ENCODE measurements at places on chromosomes 2 and 18.

GRCh38 chr2:216206821-216207220 is 97.7 kb downstream of the XRCC5 start:
- no peak for DNase-seq

DNA sequence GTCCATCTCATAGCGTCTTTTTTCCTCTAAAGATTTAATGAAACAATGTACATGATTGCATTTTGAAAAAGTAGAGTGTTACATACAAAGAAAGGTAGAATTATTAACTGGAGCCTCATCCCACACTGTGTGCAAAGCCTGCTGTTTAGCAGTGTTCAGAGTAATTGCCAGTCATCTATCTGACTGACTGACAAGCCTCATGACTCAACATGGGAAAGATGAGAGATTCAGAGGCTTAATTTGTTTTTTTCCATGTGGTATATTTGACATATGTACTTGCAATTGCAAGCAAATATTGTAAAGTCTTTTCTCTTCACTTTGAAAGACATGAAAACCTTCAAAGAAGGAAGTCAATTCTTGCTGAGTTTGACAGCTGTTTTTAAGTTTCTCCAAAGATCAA is 14.7 kb downstream of the PCARE start:
- no peak for DNase-seq

DNA sequence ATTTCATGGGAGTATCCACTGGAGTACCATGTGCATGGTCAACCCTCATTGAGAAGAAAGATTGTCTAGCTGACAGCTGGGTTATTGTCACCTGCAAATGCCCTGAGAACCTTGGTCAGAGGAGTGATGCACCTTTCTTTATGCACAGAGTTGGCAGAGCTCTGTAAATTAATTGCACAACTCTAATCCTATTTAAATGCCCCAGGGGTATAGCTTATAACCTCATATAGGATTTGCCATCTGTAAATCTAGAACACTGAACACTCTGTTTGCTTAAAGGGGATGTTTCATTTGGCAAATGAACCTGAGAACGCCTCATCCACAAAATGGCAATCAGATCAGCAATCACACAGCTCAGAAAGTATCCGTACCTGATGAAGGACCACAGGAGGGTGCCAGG is 71.8 kb upstream of the SP5 start:
- DNase-seq = no peak

DNA sequence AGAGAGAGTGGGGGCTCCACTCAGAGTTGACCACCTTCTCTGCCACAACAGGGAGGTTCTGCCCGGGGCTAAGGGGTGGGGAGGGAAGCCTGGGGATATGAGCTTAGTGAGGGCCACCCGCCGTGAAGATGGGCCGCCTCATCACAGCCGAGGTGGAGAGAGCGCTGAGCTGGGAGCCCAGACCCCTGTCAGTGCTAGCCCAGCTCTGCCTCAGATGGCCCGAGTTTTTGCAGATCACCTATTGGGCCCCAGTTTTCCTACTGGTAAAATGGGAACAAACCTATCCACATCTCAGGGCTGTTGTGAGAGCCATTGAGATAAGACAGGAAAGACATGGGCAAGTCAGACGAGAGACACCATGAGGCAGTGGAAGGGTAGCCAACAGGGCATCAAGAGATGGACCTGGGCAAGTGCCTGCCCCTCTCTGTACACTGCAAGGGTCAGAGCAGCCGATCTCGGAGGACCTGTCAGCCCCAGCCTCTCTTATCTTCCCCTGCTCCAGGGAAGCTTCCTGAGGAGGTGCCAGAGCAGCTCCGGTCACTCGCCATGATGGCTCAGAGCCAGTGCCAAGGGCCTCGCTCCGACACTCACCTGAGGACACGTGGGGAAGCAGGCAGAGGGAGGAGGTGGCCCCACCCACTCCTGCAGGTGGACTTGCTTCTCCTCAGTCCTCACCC is 88.9 kb downstream of the MCFD2 start:
- no peak for DNase-seq

DNA sequence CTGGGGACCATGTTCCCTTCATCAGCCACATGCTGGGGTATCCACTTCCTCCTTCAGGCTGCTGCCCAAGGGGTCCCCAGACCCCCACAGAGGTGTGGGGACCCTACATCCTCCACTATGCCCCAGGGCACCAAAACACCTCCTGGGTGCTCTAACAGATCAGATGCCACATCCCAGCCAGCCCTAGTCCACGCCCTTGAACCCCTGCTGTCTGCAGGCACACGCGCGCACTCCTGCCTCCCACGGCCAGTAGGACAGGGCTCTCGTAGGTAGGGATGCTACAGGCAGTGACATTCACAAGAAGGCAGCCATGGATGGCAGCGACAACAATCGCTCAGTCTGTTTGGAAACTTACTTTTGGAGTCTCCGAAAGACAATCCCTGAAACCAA is 3.0 kb upstream of the GPC1 start:
- no peak for DNase-seq

GRCh38 chr2:137689549-137689948 is 274.7 kb upstream of the HNMT start:
- no peak for DNase-seq

GRCh38 chr2:239827523-239827890 is 197.6 kb downstream of the NDUFA10 start:
- DNase-seq = no peak

- DNase-seq = no peak
These were observed 776 bp upstream of the SPEG start for GRCh38 chr2:219433666-219434467.

- no peak for DNase-seq
These were observed 27.5 kb downstream of the EML4 start for GRCh38 chr2:42196403-42197267.

GRCh38 chr2:105490956-105491355 is 92.1 kb upstream of the FHL2 start:
- no peak for DNase-seq

Measured in NCI-H187 (cell line).